Forelimb muscle (tissue), 1 donor: ENCODE measurements at places on chromosomes 2 and 18.

DNA sequence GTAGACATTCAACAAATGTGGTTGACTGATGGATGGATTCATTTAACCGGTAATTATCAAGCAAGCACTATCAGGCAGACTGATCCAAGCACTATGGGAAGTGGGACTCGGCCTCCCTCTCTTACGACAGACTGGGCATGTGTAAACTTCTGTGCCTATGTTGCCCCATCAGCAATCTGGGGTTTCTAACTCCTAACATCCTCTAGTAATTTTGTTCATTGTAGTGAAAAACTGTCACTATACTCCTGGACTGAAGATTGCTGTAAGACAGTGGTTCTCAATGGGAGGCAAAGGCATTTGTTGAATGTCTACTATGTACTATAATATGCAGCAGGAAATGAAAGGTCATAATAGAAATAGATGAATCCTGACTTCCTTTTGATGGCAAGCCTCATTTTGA lies 51.2 kb upstream of the CREB1 start:
- DNase-seq = no peak

DNA sequence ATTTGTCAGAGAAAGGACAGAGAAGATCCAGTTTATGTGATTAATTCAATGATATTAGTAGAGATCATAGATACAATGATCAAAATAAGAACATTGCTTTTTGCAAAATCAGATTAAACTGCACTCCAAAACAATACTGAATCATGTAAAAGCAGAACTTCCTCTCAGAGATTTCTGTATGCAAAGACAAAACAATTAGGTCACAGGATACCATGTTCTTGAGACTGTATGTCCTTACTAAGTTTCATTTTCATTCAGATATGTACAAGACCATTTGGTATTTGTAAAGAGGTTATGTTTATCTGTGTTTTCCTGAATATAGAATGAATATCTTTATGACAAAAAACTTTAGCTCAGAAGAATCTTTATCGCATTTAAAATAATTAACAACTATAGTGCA lies 161.8 kb downstream of the DLGAP1 start:
- DNase-seq = no peak

- no peak for DNase-seq
Measured at GRCh38 chr2:46230115-46230571, 67.1 kb upstream of the EPAS1 start.

DNA sequence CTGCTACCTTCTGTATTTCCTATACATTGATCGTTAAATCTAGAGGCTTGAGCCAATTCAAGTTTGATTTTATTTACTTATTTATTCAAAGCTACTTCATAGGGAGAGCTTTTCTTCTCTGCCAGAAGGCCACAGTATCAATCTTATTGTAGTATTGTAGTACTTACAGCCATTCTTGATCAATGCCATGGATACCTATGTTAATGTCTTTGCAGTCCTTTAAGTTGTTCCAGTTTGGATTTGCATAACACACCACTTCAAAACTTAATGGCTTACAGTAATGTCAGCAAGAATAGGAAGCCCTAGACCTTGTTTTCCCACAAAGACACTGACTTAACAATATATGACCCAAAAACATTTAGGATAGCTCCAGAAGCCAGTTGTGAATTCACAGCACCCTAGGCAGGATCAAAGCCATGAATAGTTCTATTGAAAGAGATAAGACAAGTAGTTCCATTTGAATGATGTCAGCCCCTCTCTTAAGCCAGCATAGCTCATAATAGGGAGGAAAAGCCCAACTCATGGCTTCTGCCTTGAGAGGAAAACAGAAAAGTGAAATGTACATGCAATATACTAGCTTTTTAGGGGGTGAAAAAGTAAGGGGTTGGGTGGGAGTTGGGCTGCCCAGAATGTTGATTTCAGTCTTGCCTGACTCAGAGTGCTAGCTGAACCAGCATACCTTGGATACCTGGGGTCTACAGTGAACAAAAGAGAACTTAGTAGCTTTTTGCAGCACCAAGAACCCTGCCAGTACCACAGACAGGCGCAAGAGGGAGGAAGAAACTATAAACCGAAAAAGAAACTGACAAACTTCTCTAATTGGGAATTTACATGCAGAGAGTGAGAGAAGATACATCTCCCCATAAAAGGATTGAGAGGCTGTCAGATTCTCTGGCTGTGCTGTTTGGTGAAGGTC lies 101.4 kb downstream of the CAMKMT start:
- DNase-seq = no peak

DNA sequence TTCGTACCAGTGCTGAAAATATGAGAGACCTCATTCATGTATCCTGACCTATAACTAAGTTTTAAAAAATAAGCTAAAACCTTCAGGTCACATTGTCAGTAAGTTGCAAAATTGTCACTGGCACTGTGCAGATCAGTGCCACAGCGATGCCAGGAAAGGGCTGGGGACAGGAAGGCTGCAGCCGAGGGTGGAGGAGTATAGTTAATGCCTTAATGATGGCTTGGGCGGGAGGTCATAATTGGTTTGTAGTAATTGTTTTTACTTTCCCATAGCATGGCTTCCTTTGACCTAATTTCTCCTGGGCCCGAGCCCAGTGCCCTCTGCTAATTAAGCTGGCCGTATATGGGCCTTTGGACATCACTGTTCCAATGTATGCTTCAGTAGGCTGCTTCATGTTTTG lies 47.2 kb upstream of the RAB12 start:
- DNase-seq = no peak

DNA sequence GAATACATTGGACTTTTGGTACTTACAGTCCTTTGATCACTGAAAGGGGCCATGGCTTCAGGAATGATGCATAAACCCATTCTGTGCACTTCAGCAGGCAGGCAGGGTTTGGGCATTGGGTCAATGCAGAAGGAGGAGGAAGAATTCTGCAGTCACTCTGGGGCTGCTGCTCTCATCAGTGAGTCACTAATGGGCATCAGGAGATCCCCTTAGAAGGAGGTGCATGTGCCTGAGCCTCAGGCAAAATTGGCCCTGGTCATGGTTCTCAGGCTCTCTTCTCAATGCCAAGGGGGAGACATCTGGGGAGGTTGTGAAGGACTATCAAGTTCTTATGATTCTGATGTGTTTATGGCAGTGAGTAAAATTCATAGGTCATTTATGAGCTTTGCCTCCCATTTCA lies 52.0 kb upstream of the TNP1 start:
- DNase-seq = no peak

DNA sequence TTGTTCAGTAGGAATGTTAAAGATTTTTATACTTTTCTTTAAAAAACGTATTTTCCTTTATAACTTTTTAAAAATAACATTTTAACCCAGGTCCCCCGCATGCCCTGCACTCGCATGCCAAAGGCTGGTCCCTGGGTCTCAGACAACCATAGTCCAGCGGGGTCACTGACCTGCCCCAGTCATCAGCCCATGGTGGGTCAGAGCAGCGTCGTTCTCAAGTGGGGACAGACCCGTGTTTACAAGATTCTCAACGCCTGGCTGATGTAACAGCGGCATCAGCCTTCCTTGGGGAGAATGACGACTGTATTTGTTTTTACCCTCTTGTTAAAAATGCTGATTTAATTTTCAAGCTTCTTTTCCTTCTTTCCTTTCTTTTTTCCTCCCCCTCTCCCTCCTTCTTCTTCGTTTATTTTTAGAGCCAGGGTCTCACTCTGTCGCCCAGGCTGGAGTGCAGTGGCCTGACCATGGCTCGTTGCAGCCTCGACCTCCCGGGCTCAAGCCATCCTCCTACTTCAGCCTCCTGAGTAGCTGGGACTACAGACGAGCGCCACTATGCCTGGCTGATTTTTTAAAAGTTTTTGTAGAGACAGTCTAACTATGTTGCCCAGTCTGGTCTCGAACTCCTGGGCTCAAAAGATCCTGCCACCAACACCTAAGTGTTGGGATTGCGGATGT lies 1.0 kb upstream of the EFHD1 start:
- no peak for DNase-seq

GRCh38 chr2:112547333-112547732 lies 5.1 kb downstream of the POLR1B start:
- no peak for DNase-seq

GRCh38 chr2:86781363-86781762 lies 9.3 kb downstream of the CD8A start:
- DNase-seq = no peak

DNA sequence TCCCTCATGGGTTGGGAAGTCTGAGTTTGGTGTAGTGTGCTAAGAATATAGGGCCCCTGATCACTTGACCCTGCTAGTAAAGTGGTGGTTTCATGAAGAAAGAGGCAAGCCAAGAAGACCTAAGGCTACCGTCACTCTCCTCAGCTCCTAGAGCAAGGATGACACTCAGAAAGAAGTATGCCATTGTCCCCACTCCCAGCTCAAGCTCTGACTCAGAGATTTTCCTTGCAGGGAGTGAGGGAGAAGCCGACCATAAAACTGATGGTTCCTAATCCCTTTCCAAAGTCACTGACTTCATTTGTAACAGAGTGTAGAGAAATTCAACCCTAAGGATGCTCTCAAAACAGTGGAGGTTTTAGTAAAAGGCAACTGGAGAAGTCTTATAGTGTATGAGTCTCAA lies 80.9 kb downstream of the ICA1L start:
- no peak for DNase-seq

- peak; percentile 14 for DNase-seq
Measured at GRCh38 chr2:35548171-35548570, 807.4 kb upstream of the CRIM1 start.

- DNase-seq = no peak
Measured at GRCh38 chr2:196113061-196113974, 44.7 kb upstream of the DNAH7 start.

GRCh38 chr18:68861365-68861764 lies 63.5 kb downstream of the CCDC102B start:
- DNase-seq = no peak

- DNase-seq = no peak
Measured at GRCh38 chr2:210445116-210445707, 31.3 kb downstream of the LANCL1 start.

GRCh38 chr2:201860636-201861066 lies 54.3 kb downstream of the CDK15 start:
- DNase-seq = peak; percentile 62

DNA sequence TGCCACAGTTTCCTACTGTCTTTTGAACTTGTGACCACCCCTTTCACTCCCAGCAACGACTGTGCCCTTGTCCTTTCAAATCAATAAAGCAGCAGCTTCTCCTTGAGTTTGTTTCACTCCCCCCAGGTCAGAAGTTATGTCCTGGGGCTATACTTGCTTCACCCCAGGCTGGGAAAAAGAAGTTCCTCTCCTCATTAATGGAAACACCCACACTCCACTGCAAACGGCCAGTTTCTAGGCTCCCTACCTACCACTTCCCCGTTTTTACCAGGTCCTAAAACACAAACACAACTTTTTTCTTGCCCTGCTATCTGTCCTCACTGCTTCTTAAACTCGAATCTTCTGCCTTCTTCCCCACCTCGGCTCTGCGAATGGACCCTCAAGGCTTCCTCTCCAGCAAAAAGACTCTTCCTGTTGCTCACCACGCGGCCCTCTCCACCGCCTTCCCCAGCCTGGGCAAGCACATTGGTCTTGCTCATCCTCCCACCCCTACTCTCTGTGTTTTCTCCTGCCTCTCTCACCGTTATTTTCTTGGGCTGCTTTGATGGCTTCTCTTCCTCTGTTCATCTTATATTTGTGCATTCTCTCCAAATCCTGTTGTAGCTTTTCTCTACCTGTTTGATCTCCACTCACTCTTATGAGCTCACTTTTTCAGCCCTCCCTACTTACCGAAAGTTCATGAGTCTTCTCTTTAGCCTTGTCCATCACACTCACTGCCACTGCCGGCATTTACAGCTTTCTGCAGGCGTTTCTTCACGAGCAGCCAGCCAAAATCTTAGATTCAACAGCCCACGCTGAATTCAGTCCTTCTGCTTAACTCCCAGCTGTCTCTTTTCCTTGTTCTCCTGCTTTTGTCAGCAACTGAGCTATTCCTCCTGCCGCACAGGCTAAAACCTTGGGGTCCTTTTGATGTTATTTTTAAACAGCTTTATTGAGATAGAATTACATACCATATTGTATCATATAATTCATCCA lies 7.0 kb upstream of the SP5 start:
- no peak for DNase-seq

- no peak for DNase-seq
Measured at GRCh38 chr2:102473631-102474030, 605 bp downstream of the SLC9A4 start.

DNA sequence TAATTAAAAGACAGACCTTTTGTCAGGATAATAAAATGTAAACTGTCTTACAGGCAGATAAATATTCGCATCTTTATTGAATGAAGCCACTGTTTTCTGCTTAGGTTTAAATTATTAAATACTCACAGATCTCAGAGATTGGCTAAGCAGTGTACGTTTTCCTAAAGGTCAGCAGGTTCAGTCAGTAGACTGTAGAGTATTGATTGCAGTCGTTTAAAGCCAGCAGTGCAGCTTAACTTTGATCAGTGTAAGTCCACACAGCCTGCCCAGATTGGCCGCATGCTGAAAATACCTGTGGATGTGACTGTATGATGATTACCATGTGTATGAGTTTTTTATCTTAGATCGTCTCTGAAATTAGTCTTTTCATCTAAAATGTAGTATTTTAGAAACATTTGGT lies 42.3 kb downstream of the ATP9B start:
- DNase-seq = no peak

GRCh38 chr18:40360558-40360957 lies 1594.5 kb upstream of the PIK3C3 start:
- DNase-seq = no peak

GRCh38 chr2:127422559-127423477 lies 4.6 kb downstream of the PROC start:
- no peak for DNase-seq

DNA sequence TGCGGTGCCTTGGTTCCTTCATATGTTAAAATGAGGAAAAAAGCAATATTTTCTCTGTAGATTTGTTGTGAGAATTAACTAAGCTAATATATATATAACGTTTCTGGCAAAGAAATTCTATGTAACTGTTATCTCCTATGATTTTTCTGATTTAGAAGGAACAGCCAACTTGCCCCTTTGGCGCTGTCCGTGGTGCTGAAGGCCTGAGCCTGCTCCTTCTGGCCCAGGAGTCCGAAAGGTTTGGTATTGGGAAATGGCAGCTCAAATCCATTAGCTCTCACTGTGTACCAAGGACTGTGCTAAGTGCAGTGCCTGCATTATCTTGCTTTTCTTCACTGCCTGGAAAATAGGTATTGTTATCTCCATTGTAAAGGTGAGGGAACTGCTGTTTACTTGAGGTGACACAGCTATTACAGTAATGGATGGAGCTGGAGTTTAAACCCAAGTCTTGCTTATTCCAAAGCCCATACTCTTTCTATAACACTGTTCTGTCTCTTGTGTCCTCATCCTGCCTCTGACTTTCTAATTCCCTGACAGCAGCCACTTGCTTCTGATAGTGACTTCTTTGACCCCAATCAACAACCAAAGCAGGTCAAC lies 52.2 kb downstream of the C1QL2 start:
- no peak for DNase-seq

- no peak for DNase-seq
Measured at GRCh38 chr2:168158586-168158985, 88.8 kb downstream of the STK39 start.

- no peak for DNase-seq
Measured at GRCh38 chr2:191500884-191501560, 176.9 kb upstream of the NABP1 start.

DNA sequence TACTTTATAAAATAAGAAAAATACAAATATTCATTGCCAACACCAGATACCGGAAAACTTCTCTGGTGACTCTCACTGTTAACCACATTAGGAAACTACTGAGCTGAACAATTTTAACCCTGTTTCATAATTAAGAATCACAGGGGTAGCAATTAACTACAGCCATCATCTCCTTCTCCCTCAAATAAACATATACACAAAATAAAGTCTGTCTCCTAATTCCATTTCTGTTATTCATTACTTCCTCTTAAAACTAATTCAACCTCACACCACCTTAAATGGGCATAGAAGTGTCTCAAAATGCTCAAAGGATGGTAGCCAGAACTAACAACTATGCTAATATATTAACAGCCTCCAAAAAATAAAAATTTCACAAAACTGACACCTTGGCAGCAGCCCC lies 60.7 kb downstream of the ACVR1 start:
- DNase-seq = no peak
